ENCODE measurements at places on chromosomes 2 and 18. TPM values are rescaled to one million over a fixed set of nuclear protein-coding genes. Genes with fewer than 3 reads are reported as not detected.

DNA sequence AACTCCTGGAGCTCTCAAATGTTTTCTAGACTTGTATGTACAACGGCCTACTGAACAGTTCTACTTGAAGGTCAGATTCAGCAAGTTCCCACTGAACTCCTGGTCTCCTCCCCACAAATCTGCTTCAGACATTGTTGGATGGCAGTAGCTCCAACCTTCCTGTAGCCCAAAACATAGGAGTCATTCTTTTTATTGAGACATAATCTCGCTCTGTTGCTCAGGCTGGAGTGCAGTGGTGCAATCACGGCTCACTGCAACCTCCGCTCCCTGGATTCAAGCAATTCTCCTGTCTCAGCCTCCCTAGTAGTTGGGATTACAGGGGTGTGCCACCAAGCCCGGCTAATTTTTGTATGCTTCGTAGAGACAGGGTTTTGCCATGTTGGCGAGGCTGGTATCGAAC is 47.3 kb downstream of the QPCT start:
- DNase-seq = no peak

DNA sequence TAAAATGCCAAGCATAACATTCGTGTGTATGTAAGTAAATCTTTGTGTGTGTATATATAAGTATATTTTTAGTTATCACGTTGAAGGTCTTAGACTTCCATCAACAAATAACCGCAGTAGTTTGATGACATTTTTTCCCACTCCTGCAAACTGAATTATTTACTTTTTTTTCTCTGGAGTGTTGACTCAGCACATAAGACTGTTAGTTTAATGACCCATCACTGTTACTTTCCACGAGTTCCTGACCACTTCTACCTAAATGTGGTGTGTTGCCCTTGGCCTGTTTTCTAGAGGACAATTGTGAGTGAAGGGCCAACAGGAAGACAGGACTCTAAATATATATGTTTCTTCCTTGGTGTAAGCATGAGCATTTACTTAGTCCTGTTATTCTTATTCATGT is 71.3 kb upstream of the TXNDC2 start:
- DNase-seq = no peak

- DNase-seq = no peak
These were observed 144.6 kb upstream of the RMP24 start for GRCh38 chr18:35827903-35828275.

- no peak for DNase-seq
These were observed 16.2 kb downstream of the ATG16L1 start for GRCh38 chr2:233267516-233268245.

- DNase-seq = no peak
These were observed 39.4 kb downstream of the CSRNP3 start for GRCh38 chr2:165508927-165509326.

- no peak for DNase-seq
These were observed 177.9 kb downstream of the PTH2R start for GRCh38 chr2:208584378-208584985.

DNA sequence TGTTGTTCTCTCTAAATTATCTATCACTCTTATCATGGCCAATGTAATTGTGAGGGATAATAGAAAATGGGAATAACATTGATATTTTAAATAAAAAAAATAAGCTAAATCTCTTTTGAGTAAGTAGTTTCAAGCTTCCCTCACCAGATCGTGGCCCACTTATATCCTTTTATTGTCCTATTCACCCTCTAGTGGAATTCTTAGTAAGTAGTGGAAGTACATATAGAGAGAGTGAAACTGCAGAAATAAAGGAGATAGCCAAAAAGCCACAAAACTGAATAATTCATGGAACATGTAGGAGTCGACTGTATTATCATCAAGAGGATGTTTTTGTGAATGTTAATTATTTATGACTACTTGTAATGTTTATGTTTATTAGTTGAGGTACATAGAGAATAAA is 66.1 kb upstream of the DTNA start:
- DNase-seq = no peak

- no peak for DNase-seq
These were observed 6.4 kb downstream of the MBD1 start for GRCh38 chr18:50274941-50275340.

GRCh38 chr2:217992061-217992460 is 10.7 kb downstream of the TNS1 start:
- DNase-seq = no peak

Gene POTEF
- polyA plus RNA-seq = not detected

All from muscle of back (tissue), 13 donors.